NCI-H187 treated with DMSO at 0.1 percent for 48 hours (cell line): ENCODE measurements at places on chromosomes 1 and 21.

- no peak for DNase-seq
Observed at GRCh38 chr1:9724706-9725476, 73.4 kb downstream of the PIK3CD start.

- DNase-seq: no peak
Observed at GRCh38 chr1:211420389-211420788, 71.6 kb downstream of the RD3 start.

GRCh38 chr21:40331804-40332203 lies 464.6 kb downstream of the PCP4 start:
- DNase-seq: no peak

DNA sequence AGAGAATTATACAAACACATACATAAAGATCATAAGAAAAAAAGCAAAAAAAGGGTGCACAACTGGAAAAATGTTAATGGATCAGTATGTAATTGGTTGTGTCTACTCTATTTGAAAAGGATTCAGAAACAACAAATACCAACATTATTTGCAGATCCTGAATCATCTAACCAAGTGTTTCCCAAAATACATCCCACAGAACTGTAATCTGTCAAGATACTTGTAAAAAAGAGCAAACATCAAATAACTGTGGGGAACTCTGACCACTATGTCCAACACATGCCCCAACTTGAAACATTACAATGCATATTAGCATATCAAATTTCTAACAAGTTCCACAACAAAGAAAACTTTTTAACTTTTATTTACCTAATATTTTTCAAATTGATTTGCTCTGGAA lies 22.6 kb downstream of the ANKRD13C start:
- no peak for DNase-seq

GRCh38 chr1:234270581-234271242 lies 102.5 kb upstream of the COA6 start:
- no peak for DNase-seq

DNA sequence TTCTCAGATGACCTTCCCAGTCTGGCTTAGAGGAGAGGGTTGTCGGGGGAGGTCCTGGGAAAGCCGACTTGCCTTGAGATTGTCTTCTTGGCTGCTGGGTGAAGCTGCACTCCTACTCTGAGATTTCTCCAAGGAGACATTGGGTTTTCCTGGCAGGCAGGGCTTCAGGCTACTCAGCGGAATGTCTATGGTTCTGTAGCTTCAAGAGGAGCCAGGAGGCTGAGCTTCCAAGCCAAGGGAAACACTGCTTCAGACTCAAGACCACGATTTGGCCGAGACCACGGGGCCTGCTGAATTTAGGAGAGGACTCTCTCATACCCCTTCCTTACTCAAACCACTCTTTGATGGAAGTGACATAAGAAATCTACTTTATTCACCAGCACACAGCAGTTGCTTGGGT lies 67.8 kb downstream of the NTMT2 start:
- DNase-seq: no peak

DNA sequence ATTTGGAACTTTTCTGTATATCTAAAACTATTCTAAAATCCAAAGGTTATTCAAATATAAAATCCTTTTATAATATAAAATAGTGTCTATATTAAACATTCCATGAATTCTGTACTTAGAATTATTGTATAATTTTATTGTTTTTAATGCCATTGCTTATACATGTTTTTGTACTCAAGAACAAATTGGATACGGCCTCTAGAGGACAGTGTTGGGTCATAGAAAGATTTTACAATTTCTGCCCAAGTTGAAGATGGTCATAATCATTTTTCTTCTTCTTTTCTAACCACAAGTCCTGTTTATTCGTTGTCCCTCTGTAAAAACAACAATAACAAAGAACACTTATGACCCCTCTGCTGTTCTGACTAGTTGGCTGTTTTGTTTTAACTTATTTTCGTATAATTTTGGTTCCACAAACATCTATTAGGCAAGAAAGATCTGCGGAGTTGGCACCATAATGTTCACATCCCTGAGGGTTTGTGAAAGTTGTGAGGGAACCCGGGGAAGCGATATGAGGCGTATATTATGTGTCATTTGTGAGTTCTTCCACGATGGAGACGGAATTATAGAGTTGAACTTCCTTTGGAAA lies 75.7 kb upstream of the KIF26B start:
- no peak for DNase-seq

- DNase-seq: no peak
Observed at GRCh38 chr1:50667710-50668356, 244.6 kb upstream of the DMRTA2 start.

DNA sequence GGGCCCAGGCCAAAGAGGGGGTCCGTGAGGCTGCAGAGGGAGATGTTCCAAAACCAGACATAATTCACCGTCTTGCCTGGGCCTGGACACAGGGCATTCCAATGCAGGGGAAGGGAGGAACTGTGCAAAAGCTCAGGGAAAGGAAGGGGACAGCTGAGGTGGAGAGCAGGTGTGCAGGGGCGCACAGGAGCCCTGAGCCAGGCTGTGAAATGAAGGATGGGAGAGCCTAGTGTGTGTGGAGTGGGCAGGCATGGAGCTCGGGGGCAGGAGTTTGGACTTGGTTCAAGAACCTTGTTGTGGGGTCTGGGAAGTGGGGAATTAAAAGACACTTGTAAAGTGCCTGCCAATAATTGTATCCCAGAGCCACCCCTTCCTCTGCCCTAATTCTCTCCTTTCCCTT lies 2.3 kb downstream of the TNNI1 start:
- no peak for DNase-seq

DNA sequence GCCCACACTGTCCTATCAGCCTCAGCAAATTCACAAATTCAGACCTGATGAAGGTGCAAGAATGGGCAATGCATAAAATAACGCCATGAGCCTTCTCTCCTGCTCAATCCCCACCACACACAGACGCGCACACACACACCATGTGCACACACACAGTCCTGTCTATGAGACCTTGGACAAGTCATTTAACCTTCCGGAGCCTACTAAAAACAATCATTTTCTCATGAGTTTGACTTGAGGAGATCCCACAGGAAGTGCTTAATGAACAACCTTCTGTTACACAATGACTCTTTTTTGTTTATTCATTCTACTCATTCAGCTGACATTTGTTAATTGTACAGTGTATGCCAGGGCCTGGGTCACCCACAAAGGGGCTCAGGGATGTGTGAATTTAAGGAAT lies 125.4 kb downstream of the EDEM3 start:
- DNase-seq: no peak

GRCh38 chr1:150560576-150561253 lies 11.5 kb downstream of the ADAMTSL4 start:
- DNase-seq: peak; percentile 50

DNA sequence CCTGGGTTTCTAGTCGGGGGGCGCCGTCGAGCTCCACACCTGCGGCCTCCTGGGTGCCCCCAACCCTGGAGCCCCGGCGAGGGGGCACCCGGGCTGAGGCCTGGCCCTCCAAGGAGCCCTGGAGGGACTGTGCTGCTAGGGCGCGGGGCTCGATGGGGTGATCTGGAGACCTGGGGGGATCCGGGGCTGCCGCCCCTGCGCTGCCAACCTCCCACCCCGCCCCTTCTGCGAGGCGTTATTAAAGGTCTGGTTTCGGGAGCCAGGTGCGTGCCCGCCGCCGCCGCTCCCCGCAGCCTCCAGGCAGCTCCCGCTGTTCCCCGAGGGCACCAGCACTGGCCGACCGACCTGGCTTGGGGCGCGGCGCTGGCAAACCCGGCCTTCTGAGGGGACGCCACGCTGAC lies 746 bp upstream of the POFUT2 start:
- DNase-seq: no peak

- no peak for DNase-seq
Observed at GRCh38 chr1:31866450-31867032, 50.7 kb upstream of the SPOCD1 start.

DNA sequence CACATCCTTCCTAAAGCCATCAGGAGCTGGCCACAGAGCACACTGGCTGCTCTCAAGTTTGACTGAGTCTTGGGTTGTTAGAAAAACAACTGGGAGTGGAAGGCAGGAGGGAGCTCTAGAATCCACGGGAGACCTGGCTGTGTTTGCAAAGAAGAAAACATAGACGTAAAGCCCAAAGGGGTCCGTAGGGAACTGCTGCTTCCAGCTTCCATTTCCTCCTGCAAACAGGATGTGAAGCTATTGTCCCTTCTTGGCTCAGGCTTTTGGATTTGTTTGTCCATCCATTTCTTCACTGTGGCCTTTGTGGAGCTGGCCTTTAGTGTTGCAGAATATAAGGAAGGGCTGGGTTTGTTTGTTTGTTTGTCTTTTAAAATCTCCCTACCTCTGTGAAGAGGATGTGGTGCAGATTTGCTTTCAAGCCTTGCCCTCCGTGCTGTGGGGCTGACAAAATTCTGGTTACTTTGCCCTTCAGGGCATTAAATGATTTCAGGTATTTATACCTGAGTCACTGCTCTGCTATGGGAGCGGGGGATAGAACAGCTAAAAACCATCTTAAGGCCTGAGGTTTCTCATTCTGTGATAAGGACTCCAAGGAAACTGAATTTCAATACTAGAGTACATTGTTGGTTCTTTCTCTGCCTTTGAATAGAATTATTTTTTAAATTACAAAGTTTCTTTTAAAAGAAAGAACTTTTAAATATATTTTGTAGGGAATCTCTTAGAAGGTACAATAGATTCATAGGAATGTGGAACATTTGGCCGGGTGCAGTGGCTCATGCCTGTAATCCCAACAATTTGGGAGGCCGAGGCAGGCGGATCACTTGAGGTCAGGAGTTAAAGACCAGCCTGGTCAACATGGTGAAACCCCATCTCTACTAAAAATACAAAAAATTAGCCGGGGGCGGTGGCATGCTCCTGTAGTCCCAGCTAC lies 74.3 kb downstream of the MPZL1 start:
- DNase-seq: no peak

DNA sequence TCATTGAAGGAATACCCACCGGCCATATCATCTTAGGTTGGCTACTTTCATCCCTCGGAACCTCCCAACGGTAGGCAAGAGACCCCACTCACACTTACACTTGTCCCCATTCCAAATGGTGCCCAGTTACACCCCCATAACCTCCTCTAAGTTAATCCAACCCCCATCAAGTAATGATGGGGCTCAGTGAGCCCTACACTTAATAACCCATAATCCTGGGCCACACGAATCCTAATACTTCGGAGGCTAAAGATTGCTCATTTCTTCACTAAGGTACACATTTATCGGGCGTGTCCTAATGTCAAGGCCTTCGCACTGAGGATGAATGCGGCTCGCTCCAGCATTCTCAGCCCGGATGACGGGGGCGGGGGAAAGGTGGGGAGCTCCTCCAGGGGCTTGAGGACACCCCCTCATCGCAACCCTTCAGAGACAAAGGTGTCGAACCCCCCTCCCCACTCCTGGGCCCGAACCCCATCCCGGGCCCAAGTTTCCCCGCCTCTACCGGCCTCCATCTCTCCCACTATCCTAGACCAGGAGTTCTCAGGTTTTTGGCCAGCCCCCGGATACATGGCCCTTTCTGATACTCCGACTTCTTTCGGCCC lies 435 bp downstream of the ILF2 start:
- DNase-seq: no peak

- DNase-seq: no peak
Observed at GRCh38 chr1:201346337-201346939, 31.0 kb downstream of the TNNT2 start.

DNA sequence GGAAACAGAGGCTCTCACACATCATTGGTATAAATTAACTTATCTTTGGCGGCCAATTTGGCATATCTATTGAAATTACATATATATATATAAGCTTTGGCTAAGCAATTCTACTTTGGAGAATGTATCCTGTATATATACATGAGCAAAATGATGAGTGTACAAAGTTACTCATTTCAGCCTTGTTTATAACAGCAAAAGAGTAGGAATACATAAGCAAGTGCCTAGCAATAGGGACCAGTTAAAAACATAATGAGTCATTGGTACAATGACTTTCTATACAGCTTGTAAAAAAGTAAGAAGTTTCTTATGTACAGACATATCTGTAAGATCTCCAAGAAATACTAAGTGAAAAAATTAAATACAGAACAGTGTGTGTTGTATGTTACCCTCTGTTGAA lies 190.8 kb downstream of the LTN1 start:
- no peak for DNase-seq

- no peak for DNase-seq
Observed at GRCh38 chr21:32391755-32392154, 1.1 kb downstream of the URB1 start.

GRCh38 chr1:155472491-155473083 lies 90.0 kb downstream of the ASH1L start:
- DNase-seq: no peak

GRCh38 chr1:53765657-53766056 lies 26.7 kb upstream of the GLIS1 start:
- DNase-seq: no peak

DNA sequence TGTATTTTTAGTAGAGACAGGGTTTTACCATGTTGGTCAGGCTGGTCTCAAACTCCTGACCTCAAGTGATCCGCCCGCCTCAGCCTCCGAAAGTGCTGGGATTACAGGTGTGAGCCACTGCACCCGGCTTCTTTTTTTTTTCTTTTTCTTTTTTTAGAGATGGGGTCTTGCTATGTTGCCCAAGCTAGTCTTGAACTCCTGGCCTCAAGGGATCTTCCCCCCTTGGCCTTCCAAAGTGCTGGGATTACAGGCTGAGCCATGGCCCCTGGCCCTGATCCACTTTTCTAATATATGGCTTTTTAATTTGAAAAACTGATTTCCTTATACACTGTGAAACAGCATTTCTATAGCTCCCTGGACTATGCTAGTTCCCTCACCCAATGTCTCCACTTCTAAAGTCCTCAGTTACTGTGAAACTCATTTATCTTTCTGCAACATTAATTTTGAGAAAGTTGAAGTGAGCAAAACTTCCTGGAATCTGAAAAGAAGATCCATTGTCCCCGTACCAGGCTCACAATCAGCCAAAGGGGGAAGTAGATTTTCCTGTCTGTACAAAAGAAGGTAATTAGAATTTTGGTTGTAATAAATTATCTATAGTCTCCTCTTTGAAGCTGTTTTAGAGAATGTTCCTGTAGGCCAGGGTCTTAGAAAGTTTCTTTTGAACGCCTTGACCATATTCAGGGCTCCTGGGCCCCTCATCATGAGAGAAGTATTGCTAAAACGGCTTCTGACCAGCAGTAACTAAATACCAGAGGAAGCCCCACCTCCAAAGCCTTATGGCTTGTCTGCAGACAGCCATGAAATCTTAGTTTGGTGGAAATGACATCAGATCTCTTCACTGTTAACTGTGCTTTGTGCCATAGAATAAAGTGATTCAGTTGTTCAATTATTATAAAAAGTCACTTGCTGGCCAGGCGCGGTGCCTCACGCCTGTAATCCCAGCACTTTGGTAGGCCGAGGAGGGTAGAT lies 34.9 kb downstream of the DEGS1 start:
- no peak for DNase-seq

- DNase-seq: no peak
Observed at GRCh38 chr1:51274676-51275075, 38.6 kb downstream of the RNF11 start.

GRCh38 chr1:208298593-208299269 lies 54.5 kb upstream of the PLXNA2 start:
- no peak for DNase-seq
